T-helper 2 cell treated with Interferon-gamma antibody and Interleukin-4, amounts not matched to agents 5 μg/mL and 100 μg/mL, for 36 hours (primary cell): ENCODE measurements at places on chromosomes 7 and 10.

GRCh38 chr10:34449836-34450235 lies 365.3 kb downstream of the PARD3 start:
- DNase-seq, result no peak

- DNase-seq, result no peak
Observed at GRCh38 chr7:135920478-135920877, 56.7 kb downstream of the MTPN start.

- DNase-seq, result no peak
Observed at GRCh38 chr10:78570633-78571235, 498.0 kb upstream of the ZMIZ1 start.

DNA sequence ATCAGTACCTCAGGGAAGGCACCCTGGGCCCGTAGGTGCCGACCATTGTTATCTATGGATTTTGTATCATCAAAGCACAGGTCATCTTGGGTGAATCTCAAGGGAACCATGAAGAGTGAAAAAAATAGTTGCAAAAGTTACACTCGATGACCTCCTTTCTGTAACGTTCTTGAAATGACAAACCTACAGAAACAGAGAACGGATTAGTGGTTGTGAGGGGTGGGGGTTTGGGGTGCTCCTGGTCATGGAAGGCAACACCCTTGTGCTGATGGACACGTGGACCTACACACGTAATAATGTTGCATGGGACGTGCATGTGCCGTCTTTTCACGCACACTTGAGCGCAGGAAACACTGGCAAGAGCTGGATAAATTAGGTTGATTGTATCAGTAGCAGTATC lies 655.9 kb downstream of the SDK1 start:
- no peak for DNase-seq

DNA sequence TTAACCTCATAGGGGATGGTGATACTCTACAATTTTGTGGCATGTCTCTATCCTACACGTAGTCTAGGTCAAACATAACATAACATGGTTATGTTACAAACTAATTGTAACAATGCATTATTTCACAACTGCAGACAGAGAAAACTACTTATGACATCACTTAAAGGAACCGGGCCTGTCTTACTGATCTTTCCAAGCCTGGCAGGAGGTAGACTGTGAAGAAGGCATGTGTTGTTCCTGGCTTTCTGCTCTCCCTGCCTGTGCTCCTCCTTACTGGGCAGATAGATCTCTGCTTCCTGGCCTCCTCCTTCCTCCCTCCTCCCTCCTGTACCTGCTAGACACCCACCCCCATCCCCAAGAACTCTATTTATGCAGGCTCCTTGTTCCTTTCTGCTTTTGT lies 5.4 kb downstream of the CACNB2 start:
- no peak for DNase-seq

- no peak for DNase-seq
Observed at GRCh38 chr7:91892821-91893340, 12.4 kb upstream of the MTERF1 start.
